Suprapubic skin (tissue), 4 donors: ENCODE measurements at places on chromosomes 3 and 15. TPM values are rescaled to one million over a fixed set of nuclear protein-coding genes. Genes with fewer than 3 reads are reported as not detected.

Gene KBTBD13
- total RNA-seq: not detected

- H3K27me3 ChIP-seq: peaks cover 98% of the 10 kb centered on the region
- no peak overlapping the region for H3K4me3 ChIP-seq
- no peak overlapping the region for H3K27ac ChIP-seq
- peaks cover 25% of the 10 kb centered on the region for H3K4me1 ChIP-seq
- DNase-seq: no peak
- H3K36me3 ChIP-seq: no peaks in the 10 kb centered on the region
Measured at GRCh38 chr3:147422601-147423536, 13.7 kb downstream of the ZIC1 start.

Gene PRSS50
- not detected for total RNA-seq

GRCh38 chr3:142993958-142994442 lies 7.4 kb upstream of the U2SURP start:
- H3K27ac ChIP-seq: no peak overlapping the region
- H3K4me1 ChIP-seq: no peaks in the 10 kb centered on the region
- no peak for DNase-seq

GRCh38 chr15:44726568-44727484 lies 9.5 kb upstream of the TRIM69 start:
- H3K27ac ChIP-seq: peak overlapping the region; percentile 97
- peak overlapping the region; percentile 15 for H3K4me3 ChIP-seq
- H3K4me1 ChIP-seq: peaks cover 54% of the 10 kb centered on the region
- H3K36me3 ChIP-seq: no peaks in the 10 kb centered on the region
- no peak for DNase-seq

DNA sequence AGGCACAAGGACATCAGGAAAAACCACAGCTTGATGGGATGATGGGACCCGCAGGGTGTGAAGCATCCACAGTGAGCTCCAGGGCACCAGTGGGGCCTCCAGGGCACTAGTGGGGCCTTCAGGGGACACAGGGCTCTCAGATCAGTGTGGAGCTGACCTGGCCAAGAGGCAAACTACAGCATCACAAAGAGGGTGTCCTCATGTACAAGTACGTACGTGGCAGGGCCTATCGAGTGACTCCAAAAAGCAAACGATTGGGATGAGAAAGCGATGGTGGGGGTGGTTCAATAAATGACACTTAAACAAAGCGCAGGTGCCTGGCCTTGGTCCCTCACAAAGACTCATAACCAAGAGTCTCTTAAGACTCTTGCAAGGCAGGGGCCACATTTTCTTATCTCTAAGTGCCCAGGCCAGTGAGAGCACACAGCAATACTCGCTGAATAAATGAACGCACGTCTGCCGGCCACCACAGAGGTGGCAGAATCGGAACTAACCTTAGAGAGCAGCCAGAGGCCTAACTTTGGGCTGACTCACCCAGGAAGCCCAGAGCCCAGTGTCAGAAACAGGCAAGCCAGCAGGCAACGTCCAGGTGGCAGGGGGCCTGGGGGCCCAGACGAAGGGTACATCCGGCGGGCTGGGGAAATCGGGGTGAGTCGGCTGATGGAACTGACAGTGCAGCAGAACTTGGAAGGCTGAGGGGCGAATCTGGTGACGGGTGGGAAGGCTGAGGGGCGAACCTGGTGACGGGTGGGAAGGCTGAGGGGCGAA lies 8.7 kb downstream of the PCSK6 start:
- no peaks in the 10 kb centered on the region for H3K36me3 ChIP-seq
- DNase-seq: no peak
- H3K27me3 ChIP-seq: peaks cover 12% of the 10 kb centered on the region
- no peak overlapping the region for H3K4me3 ChIP-seq
- peaks cover 17% of the 10 kb centered on the region for H3K4me1 ChIP-seq
